Stimulated activated CD4-positive, alpha-beta T cell treated with anti-CD3 and anti-CD28 coated beads, Interleukin-15, amount 100 ng/mL, for 1 hour (primary cell): ENCODE measurements at places on chromosomes 13 and 19.

GRCh38 chr19:30443531-30444252 lies 71.5 kb downstream of the ZNF536 start:
- no peak for DNase-seq

- DNase-seq = no peak
Measured at GRCh38 chr13:25276748-25277147, 10.5 kb downstream of the MTMR6 start.

GRCh38 chr19:14015524-14016035 lies 9.5 kb upstream of the RFX1 start:
- DNase-seq = no peak

DNA sequence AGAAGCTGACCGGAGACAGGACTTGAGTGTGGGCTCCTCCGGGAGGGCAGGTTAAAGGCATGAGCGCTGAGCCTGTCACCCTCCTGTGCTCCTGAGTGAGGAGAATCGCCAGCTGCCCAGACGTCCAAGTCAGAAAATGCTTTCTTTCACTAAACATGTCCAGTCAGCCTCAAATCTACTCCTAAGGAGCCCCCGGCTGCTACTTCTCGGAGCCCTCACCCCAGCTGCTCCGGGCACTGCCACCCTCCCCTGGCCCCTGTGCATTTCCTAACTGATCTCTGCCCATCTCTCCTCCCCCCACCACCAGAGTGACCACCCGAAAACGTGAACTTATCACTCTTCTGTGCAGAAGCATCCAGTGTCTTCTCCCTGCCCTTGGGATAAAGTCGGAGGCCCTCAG lies 277.5 kb upstream of the SOX1 start:
- DNase-seq = no peak

- DNase-seq = no peak
Measured at GRCh38 chr13:48264058-48264457, 31.1 kb downstream of the ITM2B start.

- DNase-seq = no peak
Measured at GRCh38 chr13:30808600-30808999, 73.3 kb downstream of the ALOX5AP start.
